Esophagus squamous epithelium (tissue), 5 donors: ENCODE measurements at places on chromosomes 7 and 10.

DNA sequence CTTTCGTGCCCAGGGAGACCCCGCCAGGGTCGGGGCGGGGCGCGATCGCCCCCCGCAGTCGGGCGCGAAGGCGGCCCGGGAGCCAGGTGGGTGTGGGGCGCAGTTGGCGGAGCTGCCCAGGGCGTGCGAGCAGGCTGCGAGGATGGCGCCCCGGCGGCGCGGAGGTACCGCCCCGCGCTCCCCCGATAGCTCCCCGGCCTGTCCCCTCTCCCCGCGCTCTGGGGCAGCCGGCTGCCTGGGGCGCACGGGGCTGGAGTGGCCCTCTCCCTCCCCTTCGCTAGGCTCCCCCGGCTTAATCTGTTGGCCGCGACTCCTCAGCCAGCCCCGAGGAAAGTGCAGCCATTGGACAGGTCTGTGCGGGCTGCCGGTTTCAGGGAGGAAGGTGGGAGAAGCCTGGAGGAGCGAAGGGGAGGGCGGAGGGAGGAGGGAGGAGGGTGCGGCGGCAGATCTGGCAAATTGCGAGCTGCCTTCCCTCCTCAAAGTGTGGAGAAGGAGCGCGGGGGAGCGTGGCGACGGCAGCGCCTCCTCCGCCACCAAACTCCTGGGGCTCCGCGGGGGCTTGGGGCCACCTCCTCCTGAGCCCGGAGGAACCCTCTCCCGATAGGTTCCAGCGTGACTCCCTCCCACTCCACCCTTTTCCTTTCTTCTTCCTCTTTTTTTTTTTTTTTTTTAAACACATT lies 361 bp upstream of the PLXDC2 start:
- no peak for DNase-seq

DNA sequence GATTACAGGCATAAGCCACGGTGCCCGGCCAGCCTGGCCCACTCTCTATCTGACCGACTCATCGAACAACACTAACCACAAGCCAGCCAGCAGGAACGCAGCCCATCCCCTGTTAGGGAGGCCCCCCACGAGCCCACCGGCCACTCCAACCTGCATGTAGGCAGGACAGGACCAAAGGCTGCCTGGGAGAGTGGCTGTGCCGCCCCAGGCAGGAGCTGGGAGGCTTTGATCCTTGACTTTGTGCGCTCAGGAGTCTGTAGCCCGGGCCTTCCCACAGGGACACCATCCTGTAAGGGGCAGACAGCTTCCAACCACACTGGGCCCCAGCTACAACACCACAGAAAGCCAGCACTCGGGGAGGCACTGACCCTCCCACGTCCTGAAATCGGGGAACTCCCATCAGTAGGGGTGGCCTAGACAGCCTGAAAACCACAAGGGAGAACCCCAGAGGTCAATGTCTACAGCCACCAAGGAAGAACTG lies 29.4 kb downstream of the GRID1 start:
- no peak for DNase-seq

DNA sequence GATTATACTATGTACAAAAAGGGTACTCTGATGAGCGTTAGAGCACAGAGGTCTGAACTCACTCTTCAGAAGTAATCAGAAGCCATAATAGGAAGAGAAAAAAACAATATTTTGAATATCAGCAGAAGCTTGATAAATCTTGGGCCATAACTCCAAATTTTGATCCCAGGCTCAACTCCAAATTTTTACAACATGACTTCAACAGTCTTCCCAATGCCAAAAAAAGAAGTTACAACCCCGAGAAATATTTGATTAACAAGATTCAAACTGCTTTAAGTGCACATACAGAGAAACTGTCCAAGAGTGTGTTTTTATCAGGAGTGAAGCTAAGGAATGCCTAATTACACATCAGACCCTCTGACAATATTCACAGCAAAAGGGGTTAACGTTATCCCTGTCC lies 7.5 kb downstream of the MPP7 start:
- no peak for DNase-seq

GRCh38 chr7:5776894-5777660 lies 4.4 kb downstream of the RNF216 start:
- DNase-seq: no peak

- no peak for DNase-seq
These were observed 197.5 kb downstream of the C7orf25 start for GRCh38 chr7:42714356-42714755.

GRCh38 chr10:74548676-74549075 lies 277.7 kb upstream of the KAT6B start:
- no peak for DNase-seq

DNA sequence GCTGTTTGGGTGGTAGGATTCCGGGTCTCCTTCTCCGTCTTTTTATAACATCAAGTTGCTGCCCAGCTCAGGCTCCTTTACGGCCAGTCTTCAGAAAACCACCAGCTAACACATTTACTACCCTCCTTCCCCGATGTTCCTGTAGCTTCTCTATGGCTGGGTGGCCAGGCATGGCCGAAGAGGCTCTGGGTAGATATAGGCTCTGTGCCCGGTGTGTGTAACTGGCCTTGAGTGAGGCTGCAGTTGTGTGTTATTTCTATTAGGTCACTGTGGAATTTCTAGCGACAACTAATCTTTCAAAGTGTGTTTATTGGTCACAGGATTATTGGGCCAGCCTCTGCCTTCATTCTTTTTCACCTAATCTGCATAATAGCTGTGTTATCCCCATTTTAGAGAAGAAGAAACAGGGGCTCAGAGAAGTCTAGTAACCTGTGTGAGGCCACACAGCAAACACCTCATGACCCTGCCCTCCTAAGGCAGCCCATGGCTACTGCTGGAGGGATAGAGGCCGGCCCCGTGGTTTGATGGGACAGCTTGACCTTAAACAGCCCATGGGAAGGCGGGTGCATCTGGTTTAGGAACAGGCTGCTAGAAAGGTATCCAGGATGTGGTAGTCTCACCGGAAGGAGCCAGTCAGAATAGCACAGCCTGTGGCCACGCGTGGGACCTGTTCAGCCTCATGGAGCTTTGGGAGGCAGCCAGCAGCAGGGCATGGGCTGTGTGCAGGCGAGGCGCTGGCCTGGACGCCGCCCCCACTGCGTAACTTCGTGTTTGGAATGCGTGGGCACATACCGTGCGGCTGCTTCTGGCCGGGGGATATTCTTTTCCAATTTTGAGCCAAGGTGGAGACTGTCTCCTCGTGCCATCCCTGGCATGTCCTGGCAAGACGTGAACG lies 29.7 kb downstream of the HTRA1 start:
- DNase-seq: no peak

GRCh38 chr7:39624442-39624807 lies 1.1 kb downstream of the RALA start:
- DNase-seq: no peak

DNA sequence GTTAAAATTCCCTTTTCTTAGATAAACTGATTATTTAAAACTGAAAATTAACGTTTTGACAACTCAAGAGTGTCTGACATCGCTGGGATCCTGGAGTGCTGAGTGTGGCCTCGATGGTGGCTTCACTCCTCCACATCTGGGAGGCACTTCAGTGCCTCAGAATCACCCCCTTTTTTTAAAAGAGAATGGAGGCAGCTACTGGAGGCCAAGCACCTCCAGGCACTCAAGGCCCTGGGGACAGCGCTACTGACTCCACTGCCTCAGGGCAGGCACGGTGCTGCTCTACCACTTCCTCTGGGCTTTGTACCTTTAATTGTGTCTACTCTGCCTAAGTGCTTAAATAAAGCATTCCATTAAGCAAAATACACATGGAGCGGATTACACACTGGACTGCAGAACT lies 27.2 kb upstream of the NCAPG2 start:
- DNase-seq: no peak

DNA sequence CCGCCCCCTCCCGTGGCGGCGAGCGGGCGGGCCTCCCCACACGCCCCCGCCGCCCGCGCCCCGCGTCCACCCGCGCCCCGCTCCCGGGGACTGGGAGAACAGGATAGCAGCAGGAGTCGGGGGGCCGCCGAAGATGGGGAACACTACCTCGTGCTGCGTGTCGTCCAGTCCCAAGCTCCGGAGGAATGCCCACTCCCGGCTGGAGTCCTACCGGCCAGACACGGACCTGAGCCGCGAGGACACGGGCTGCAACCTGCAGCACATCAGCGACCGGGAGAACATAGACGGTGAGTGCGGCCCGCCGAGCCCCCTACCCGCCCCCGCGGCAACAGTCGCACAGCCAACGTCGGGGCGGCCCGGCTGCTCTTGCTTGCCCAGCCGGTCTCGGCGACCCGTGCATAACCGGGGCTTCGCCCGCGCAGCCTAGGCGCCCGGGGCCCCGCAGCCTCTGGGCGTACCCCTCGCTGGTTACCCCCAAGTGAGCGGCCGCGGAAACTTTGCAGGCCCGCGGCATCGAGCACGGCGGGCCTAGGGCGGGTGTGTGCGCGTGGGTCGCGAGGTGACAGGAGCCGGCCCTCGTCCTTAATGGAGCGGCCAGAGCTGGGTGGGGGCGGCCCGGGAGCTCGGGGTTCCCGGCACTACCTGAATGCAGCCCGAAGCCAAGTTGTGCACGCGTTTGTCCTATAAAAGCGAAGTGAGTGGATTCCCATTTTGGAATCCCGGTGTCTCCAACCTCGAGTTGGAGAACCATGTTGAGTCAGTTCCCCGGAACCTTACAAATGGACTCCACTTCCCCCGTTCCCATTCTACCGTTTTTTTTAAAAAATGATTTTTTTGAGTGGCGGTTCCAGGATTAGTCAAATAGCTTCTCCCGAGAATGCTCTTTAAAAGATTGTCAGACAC lies 863 bp downstream of the CCNY start:
- no peak for DNase-seq

- DNase-seq: no peak
These were observed 51.7 kb upstream of the CYTH3 start for GRCh38 chr7:6323967-6324701.

- no peak for DNase-seq
These were observed 60.2 kb downstream of the VCL start for GRCh38 chr10:74058071-74058470.

- no peak for DNase-seq
These were observed 85.2 kb downstream of the SORBS1 start for GRCh38 chr10:95475827-95476468.

GRCh38 chr10:96299383-96299782 lies 4.9 kb upstream of the DNTT start:
- DNase-seq: no peak

DNA sequence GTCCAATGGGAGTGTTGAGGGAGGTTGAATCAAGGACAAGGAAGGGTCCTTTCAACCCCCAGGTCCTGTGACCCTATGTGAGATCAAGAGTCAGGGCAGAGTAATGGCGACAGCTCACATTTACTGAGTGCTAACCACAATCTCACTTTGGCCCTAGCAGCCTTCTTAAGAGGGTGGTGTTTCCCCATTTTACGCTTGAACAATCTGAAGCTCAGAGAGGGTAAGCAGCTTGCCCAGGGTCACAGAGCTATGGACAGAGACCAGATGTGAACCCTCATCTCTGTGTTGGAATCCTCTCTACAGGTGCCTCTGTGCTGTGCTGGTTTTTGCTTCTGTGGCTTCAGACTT lies 102.0 kb downstream of the GRK5 start:
- DNase-seq: no peak

- DNase-seq: no peak
These were observed 37.0 kb upstream of the IL15RA start for GRCh38 chr10:6014241-6014761.

GRCh38 chr10:62323751-62324150 lies 50.4 kb upstream of the ZNF365 start:
- DNase-seq: no peak
